Hematopoietic multipotent progenitor cell treated with erythropoietin and hydrocortisone succinate and interleukin-3 and kit ligand, for 4 days (in vitro differentiated cells): ENCODE measurements at places on chromosomes 2 and 18.

DNA sequence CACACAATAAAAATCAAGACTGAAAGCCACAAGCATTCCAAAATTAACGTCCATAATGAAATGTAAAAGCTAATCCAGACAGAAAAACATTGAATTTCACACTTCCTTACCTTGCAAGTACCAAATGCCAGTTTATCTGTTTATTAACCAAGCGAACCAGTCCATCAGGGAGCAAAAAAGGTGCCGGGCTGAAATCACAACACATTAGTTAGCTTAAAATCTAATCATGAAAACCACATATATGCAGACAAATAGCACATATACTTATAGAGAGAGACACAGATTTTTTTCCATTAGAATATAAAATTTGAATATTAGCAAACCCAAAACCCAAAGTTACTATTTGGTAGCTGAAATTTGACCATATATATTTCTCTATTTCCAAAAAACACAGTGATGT is 7.2 kb downstream of the NBAS start:
- DNase-seq, result no peak

- no peak for DNase-seq
Measured at GRCh38 chr2:240627736-240628506, 2.6 kb downstream of the GPR35 start.

- no peak for DNase-seq
Measured at GRCh38 chr2:181063696-181064095, 83.3 kb downstream of the UBE2E3 start.

GRCh38 chr2:38128653-38129052 is 52.7 kb upstream of the CYP1B1 start:
- DNase-seq, result peak; percentile 32

- no peak for DNase-seq
Measured at GRCh38 chr2:42839809-42840501, 47.6 kb upstream of the HAAO start.

- DNase-seq, result no peak
Measured at GRCh38 chr18:42578792-42579191, 536.7 kb downstream of the RIT2 start.

GRCh38 chr18:79489051-79489898 is 93.5 kb downstream of the NFATC1 start:
- no peak for DNase-seq

DNA sequence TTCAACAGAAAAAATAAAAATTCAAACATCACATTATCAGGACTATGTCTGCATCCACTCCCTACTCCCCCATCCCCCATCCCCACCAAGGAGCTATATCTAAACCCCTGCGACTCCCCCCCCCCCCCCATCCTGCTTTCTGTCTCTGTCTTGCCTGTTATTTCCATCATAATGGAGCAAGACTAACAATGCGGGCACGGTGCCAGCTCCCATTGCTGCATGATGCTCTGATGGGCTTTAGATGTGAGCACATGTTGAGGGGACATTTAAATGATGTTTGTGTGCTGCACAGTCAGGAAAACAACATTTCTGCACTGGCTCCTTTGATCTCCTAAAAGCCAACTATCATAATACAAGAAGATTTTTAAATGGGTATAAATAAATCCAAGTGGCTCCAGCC is 644.2 kb upstream of the SETBP1 start:
- DNase-seq, result no peak

DNA sequence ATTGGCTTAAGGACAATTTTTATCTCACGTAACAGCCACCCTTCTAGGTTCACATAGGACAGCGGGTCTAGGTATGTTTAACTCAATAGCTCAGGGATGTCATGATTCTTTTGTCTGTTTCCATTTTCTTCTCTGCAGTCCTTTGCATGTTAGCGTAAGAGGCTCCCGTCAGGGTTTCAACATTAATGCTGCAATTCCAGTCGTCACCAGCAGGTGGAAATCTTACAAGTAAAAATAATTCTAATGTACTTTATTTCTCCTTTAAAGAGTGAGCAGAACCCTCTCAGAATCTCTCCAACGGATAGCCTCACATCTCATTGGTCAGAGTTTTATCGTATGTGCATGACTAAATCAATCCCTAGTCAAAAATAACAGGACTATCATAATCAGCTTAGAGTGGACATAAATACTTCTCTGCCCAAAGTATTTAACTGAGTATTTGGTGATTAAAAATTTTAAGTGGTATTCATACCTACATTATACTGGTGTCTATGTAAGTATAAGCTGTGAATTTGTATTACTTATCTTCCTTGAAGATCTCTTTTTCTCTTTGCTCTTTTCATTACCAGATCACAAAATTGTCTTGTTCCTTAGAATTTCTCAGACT is 487.2 kb upstream of the GCFC2 start:
- peak; percentile 79 for DNase-seq

- DNase-seq, result peak; percentile 68
Measured at GRCh38 chr2:65818873-65819451, 386.6 kb upstream of the SPRED2 start.

DNA sequence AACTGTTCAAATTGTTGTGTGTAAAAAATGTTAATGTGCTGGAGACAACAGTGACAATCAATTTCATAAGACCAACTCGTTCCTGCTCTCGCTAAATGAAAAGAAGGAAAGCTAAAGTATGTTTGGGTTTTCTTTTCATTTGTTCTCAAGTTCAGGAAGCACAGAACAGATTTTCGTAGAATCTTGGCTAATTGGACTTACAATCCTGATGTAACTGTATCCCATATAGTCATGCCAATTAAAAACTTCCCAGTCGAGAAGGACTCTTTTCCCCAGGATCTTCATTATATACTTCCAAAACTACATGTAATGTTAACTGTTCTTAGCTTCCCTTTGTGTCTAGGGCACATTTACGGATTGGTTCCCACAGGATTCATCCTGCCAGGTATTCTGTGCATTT is 135.4 kb upstream of the ITGB6 start:
- DNase-seq, result no peak

GRCh38 chr2:218658671-218659257 is 659 bp downstream of the ZNF142 start:
- peak; percentile 84 for DNase-seq

GRCh38 chr2:102258025-102258385 is 53.4 kb upstream of the IL1RL1 start:
- no peak for DNase-seq

DNA sequence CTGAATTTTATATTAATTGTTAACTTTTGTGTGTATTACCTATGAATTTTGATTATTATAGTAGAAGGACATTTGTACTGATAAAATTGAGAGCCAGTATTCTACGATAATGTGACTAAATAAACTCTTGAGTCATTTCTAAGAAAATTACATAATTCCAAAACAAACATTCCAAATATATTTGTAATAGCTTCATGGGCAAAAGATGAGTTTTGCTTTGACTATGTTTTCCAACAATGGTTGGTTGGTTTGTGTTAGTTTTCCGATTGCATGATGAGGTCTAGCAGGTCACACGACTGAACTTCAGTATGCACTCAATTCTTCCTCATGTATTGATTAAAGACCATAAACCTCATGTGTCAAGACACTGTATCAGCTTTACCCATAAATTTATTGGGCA is 71.7 kb upstream of the WDR75 start:
- DNase-seq, result no peak
